ENCODE measurements at places on chromosomes 2 and 18.

- DNase-seq = no peak
These were observed 583 bp downstream of the HIBCH start for GRCh38 chr2:190318931-190319554.

GRCh38 chr2:101082998-101083397, 68.2 kb downstream of the TBC1D8 start:
- DNase-seq = no peak

- no peak for DNase-seq
These were observed 14.9 kb downstream of the MAL start for GRCh38 chr2:95040426-95040825.

- no peak for DNase-seq
These were observed 82.5 kb downstream of the MGAT5 start for GRCh38 chr2:134336352-134336751.

- DNase-seq = no peak
These were observed 830 bp upstream of the MERTK start for GRCh38 chr2:111897630-111897923.

GRCh38 chr2:216216951-216217903, 108.1 kb downstream of the XRCC5 start:
- no peak for DNase-seq

GRCh38 chr2:235510318-235510717, 16.5 kb downstream of the AGAP1 start:
- DNase-seq = no peak

DNA sequence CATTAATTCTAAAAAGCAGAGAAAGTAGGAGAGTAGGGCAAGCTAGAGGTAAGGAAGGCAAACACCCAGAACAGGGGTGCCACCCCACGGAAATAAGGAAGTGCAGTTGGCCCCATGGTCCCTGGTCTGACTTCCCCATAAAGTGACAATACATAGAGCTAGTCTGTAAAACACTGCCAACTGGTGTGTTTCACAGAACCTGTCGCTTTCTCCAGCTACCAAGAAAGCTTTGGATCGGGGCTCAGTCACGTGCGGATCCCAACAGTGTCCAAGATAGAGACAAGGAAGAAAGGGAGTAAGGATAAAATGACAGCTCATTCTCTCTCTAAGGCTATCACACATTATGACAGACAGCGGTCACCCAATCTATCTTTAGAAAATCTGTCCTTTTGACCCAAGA, 36.4 kb downstream of the TBC1D8 start:
- DNase-seq = no peak

DNA sequence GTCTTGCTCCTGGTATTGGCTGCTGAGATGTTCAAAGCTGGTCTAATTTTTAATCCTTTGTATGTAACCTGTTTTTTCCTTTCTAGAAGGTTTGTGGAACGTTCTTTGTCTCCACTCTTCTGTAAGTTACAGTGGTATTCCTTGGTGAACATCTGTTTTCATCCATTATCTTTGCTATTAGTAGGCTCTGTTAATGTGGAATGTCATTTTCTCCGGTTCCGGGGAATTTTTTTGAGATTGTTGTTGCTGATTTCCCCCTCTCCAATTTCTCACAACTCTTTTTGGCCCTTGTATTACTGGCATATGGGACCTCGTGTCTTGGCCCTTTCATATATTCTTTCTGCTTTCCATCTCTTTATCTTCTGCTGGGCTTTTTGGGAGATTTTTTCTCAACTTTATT, 63.4 kb downstream of the LCLAT1 start:
- DNase-seq = no peak

DNA sequence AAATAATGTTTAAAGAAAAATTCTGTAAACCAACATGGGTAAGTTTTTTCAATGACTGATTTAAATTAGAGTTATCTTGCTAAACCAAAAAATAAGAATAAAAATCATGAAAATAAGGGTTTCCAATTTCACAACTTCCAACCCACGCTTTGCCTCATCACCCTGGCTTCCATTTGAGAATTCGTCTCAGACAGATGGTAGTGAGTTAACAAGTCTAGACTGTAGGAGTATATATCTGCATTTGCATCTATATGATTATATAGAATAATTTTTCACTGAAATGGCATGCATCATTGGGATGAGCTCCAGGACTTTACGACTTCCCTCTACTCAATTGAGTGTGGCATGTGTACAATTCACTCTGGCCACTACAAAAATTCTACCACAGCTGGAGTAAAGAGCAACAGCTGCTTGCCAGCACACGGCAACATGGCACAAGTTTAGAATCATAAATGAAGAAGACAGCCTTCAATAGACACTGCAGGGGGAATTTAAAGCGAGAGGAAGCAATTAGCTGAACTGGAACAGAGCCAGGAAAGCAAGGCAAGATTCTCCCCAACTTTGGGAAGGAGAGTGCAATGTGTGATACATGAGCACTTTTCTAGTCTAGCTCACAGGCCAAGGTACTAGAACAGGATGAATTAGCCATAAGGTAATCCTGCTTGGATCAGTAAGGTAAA, 1673.5 kb upstream of the CELF4 start:
- DNase-seq = no peak

GRCh38 chr18:7642331-7642890, 75.3 kb downstream of the PTPRM start:
- DNase-seq = no peak

DNA sequence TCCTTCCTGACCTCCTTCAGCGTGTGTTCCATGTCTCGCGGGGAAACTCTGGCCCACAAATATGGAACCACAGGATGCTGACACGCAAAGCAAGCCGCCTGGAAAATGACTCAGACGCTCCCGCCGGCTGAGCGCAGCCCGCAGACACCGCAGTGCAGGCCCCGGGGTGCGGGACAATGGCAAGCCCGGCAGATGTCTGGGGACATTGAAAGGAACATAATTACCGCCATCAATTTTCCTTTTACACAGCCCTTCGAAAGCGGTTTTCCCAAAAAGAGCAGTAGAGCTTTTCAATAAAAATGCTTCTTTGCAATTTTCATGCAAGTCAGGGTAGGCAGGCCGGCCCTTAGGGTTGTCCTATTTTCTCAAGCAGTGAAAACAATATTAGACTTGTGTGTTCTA, 159.2 kb upstream of the SH3BP4 start:
- DNase-seq = no peak

GRCh38 chr2:28631514-28632206, 120.0 kb upstream of the PPP1CB start:
- no peak for DNase-seq

DNA sequence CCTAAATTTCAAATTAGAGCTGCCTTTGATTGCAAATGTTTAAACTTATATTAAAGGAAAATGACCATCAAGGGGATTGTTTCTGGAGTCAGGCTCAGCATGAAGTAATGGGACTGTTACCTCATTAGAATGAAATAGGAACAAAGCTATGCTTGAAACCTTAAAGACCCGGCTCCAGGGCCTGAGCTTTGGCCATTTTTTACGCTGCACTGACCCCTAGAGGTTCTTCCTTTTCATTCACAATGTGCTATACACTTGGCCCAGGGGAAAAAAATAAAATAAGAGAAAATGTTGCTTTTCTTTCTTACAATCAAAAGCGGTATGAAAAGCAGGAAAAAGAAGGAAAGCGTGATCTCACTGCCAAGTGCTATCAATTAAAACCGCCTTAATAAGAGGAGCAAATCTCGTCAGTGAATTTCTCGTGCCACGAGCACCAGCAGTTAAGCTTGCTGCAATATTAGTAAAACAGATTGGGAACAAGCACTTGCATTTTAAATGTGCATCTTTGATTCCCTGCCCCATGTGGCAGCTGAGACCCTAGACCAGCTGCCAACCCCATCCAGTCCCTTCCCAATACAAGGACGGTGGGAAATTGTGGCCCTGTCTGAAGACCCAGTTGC, 96.6 kb downstream of the MBD2 start:
- no peak for DNase-seq

DNA sequence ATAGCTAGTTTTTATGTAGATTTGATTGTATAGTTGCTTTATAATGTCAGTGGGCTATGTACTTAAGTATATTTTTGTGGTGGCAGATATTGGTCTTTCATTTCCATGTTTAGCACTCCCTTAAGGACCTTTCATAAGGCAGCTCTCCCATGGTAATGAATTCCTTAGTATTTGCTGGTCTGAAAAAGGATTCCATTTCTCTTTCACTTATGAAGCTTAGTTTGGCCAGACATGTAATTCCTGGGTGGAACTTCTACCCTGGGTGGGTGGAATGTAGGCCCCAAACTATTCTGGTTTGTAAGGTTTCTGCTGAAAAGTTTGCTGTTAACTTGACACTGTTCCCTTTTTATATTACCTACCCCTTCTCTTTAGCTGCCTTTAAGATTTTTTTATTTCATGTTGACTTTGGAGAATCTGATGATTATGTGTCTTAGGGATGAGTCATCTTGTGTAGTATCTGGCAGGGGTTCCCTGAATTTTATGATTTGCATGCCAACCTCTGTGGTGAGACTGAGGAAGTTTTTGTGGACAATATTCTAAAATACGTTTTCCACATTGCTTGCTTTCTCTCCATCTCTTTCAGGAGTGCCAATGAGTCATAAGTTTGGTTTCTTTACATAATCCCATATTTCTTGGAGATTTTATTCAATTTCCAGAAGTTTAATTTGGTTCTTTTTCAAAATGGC, 65.4 kb upstream of the VRK2 start:
- no peak for DNase-seq

DNA sequence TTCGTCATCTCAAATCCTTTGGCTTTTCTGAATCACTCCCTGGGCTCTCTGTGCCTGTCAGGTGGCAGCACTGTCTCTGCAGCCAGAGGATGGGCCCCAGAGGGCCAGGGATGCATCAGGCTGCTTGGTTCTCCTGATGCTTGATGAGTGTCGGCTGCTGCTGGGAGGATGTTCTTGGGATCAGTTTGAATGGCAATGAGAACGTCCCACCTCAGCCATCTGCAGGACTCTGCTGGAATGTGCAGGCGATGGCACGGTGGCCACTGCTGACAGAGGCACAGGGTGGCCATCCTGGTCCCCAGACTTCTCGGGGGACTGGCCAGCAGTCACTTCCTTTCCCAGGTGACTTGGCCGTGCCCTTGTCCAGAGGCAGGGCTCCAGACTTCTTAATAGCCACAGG, 146.0 kb downstream of the FAM210A start:
- no peak for DNase-seq

- DNase-seq = no peak
These were observed 51.6 kb upstream of the RAPH1 start for GRCh38 chr2:203586696-203587095.

DNA sequence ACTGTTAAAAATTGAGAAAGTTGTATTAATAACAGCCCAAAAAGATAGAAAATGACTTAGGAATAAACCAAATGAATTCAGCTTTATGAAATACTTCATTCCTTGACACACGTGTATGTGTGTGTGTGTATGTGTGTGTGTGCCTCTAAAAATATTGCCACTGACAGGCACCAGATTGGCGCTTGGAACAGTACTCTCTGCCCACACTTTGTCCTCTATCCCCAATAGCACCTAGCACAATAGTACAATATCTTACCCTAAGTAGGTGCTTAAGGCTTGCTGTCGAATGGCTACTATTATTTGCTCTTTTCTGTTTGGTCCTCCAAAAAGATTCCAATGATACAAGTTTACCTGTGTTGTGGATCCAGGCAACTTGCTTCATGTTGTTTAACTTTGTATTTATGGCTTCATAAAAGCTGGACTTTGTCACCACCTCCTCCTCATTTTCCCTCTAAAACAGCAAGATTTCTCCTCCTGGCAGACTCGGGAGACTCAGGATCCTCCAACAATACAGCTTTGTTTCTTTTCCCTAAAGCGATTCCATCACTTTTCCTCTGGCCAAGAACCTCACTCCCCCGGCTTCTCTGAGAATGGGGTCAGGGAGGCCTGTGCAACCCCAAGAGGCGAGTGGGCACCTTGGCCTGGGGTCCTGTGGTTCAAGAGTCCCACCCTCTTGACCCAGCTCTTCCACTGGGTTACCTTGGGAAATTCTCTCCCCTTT, 43.3 kb upstream of the LCLAT1 start:
- no peak for DNase-seq

DNA sequence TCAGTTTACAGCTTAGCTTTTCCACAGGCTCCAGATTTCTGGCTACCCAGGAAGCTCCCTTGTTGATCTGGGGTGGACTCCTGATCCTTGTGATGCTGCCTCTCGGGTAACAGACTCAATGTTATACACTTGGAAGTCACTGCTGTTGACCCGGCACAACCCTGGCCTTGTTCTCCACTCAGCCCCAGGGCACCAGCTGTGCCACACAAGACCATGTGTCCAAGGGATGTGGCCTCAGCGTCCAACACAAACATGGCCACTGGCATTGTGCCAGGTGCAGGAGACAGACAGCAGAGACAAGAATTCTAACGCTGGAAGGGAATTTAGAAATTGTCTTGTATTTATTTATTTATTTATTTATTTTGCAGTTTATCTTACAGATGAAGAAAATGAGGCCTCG, 39.0 kb upstream of the PPP4R1 start:
- DNase-seq = no peak

GRCh38 chr2:219592736-219593135, 4.9 kb upstream of the STK11IP start:
- DNase-seq = no peak

DNA sequence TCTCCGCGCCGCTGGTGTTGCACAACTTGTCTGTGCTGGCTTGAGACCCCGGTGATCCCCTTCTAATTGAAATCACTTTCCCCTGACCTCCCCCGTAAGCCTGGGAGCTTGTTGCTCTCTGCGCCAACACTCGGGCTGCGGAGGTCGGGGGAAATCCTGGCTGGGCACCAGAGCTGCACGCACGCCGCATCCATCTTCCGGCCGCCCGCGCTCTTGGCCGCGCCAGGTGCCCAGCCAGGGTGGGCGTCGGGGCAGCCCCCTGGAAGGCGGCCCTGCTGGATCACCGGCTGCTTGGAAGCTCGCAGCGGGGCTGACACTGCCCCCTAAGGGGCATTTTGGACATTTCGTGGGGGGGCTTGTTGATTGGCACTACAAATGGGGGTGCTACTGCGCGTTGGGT, 280.3 kb upstream of the SKOR2 start:
- DNase-seq = no peak

DNA sequence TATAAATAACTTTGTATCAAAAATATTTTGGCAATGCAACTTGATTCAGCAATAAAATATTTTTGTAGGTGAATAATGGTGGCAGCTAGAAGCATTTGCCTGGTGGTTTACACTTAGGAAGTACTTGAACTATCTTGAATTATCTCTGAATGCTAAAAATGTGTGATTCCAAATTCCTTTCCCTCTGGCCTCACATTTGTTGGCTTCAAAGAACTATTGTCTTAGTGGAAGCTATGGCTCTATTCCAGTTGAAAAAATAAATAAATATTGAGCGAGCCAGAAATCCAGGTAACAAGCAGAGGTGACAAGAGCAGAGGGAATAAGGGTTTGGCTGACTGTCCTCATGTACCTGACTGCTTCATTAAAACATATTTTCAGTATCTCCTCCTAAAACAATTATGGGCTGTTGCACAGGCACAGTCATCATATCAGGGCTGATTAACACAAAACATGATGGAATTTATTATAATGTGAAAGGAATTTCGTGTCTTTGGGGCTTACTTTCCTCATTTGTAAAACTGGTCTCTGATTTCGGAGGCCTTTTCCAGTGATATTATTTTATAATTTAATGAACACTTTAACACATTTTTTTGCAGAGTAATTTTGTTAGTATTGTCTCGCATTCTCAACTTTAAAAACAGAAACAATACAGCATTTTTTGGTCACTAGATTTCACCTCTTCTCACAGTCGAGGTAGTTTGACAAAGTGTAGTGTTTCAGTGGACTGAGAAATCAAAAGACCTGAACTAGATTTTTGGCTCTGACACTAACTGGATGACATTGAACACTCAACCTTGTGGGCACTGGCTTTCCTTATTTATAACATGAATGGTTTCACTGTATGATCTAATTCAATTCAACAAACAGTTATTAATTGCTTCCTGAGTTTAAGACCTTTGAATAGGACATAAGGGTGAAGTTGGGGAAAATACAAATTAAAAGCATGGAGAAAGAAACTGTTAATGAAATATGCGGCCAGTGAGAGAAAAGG, 7.8 kb upstream of the CAVIN2 start:
- DNase-seq = no peak

- DNase-seq = no peak
These were observed 50.3 kb downstream of the TSN start for GRCh38 chr2:121805766-121806143.
